ENCODE measurements at places on chromosomes 3 and 15.

DNA sequence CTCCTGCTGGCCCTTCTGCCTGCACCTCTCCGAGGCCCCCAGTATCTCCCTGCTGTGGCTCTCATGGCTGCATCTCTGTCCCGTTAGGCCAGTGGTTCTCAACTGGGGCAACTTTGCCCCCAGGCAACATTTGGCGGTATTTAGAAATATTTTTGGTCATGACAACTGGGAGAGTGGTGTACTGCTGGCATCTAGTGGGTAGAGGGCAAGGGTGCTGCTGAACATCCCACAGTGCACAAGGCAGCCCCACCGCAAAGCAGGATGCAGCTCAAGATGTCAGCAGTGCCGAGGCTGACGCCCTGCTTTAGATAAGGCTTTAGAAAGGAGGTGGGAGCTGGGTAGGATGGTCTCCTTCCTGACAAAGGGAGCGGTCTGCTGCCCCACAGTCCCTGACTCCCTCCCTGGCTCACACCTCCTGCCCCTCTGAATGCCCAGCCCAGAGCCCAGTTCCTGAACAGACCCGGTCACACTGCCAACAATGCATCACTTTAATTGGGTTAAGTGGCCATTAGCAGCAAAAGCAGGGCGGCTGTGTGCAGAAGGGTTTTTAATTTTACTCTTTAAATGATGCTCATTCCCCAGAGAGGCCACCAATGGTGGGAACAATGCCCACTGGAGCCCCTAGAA is 68.8 kb upstream of the TMEM115 start:
- no peak for DNase-seq

GRCh38 chr3:126916546-126916945 is 66.4 kb upstream of the PLXNA1 start:
- no peak for DNase-seq

GRCh38 chr3:10315771-10316344 is 5.1 kb downstream of the SEC13 start:
- no peak for DNase-seq

- no peak for DNase-seq
These were observed 176.0 kb downstream of the ABHD5 start for GRCh38 chr3:43866529-43867353.

All from stimulated activated CD4-positive, alpha-beta T cell treated with anti-CD3 and anti-CD28 coated beads, TNF-alpha, amount 100 ng/mL, for 4 hours (primary cell).